ENCODE measurements at places on chromosomes 12 and 14.

DNA sequence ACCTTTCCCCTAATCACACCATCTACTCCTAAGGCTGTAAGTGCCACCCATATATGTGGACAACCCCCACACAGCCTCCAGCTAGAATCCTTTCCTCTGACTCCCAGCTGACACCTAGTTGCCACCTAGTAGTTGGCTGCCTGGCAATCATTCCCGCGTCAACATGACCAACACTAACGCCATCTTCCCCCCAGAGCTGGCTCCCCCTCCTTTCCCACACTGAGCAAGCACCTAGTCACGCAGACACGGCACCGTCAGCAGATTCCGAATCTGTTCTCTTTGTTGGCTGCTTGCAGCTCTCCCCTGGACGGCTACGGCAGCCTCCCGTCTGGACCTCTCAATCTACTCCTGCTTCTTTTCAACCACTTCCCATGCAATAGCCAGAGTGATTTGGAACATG is 27.7 kb downstream of the UBR7 start:
- DNase-seq: no peak

DNA sequence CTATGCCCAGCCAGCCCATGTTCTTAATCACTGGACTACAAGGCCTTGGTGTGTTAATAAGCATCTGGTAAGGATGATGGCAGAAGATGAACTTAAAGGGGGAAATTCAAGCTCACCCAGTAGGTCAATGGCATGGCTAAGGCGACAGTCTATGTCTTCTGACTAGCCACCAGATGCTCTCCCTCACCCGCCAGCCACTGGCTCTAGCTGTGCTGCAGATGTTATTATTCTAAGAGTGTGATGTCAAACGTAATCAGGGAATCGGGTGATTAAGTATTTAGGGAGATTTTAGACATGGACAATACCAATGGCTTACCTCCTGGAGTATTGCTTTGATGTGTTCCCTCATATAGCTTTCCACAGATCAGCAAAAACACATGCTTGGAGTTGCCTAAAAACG is 39.2 kb upstream of the MAX start:
- DNase-seq: no peak

DNA sequence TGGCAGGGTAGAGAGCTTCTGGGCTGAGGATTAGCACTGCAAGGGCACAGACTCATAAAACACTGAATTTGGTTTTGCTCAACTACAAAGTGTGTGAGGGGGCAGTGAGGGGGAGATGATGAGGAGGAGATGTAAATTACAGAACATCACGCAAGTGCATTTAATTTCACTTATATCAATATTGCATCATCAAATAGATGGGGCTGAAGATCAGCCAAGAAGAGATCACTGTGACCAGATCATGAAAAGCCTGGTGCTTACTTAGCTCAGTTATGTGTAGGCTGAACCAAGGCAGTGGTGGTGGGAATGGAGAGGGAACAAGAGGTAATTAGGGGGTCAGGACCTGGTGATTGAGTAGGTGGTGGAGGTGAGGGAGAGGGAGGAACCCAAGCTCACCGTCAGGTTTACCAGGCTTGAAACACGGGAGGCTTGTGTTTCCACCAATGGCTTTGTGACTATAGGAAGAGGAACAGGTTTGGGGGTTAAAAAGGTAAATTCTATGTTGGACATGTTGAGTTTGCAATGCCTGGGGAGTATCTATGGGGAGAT is 11.3 kb downstream of the FOS start:
- no peak for DNase-seq

DNA sequence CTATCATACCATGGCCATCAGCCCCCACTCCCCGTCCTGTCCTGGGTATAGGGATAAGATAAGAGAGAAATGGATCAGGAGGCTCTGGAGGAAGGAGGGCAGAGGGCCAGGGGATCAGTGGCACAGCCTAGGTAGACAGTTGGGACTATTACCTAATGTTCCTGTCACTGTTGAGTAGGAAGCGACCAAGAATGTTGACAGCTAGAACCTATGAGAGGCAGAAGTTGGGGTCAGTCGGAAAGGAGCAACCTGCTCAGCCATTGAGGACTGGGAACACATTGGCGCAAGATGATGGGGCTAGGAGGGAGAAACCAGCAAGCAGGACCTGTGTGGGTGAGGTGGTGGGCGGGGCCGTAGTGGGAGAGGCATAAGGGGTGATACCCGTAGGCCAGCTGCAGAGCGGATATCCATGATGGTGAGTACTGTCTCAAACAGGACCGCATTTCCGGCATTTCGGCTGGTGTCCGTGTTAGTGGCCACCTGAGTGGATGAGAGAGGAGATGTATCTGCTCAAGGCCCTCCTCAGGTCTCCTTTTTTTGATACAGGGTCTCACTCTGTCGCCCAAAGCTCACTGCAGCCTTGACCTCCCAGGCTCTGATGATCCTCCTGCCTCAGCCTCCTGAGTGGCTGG is 3.3 kb downstream of the AP1G2 start:
- DNase-seq: no peak

DNA sequence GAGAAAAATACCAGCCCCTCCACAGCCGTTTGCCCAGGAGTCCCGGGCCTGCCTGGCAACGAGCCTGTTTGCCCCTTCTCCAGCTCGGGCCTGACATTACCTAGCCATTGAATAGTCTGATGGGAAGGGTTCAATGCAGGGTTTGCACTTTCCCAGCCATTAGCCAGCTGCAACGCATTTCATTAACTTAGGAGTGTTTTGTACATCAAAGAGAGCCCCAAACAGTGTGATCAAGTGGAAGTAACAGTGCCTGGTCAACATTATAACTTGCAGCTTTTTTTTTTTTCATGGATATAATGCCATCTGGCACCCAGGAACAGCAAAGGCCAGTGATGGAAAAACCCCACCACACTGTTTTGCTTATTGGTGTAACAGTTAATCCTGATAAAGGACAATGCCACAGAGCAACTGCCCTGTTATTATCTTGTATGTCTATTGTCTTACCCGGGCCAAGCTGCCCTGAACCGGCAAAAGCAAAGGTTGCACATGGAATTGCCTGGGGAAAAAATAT is 38.0 kb downstream of the BTG1 start:
- DNase-seq: no peak

- no peak for DNase-seq
Measured at GRCh38 chr12:67415473-67415872, 146.3 kb downstream of the CAND1 start.

GRCh38 chr12:2751230-2751629 is 43.5 kb upstream of the FKBP4 start:
- no peak for DNase-seq

DNA sequence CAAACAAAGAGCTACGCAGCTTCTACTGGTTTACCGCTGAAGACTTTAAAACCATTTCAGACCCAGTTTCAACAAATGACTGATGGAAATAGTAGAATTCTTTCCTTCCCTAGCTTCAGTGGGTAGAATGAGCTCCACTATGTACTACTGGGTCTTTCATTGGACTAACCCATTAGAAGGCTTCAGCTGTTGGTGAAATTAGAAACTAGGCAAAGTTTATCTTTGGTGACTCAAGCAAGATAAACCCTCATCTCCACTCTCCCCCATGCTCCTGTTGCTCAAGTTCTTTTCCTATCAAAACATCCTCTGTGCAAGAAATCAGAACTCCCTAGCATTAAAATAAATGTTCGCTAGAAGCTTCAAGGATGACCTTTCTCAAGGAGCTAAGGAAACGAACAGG is 159.2 kb downstream of the PAWR start:
- DNase-seq: no peak

DNA sequence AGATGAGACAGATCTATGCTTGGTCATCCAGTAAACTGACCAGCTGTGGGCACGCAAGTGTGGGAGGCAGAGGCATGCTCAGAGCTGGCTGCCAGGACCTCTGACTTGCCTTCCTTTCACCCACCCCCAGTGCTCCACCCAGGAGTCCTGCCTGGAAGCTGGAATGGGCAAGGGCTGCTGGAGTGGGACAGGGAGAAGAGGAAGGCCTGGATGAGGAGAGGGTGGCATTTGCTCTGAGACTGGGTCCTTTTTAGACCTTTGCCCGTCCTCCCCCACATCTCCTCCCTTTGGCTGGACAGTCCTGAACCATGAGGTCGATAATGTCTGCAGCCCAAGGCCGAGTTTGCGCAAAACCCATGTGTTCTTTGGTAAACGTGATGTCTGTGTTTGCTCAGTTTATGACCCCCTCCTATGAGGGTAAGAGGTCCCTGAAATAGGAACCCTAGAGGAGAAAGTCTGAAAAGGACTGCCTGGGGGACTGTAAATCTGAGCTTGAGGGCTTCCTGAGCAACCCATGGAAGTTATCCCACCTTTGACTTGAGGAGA is 3.8 kb upstream of the INHBE start:
- DNase-seq: no peak

DNA sequence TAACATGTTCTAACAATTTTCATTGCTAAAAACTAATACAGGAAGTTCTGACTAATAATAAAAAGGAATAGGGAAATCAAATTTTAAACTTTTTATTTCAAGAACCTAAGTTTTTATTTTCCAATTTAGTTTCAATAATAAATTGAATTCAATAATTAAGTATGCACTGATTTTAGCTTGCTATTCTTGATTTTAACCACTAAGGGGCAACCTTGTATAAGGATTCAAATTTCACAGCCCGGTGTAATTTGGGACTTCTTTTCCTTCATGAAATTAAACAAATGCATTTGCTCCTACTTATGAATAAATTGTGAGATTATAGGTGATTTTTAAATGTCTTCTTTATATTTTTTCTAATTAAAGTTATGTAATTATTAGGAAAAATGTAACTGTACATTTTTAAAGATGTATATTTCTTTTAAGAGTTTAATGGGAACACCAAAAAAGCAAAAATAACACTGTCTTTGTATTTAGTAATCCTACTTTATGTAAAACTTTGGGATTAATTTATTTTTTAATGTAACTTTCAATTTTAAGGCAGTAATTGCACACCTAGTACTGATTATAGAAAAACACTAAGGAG is 241.4 kb upstream of the PDZRN4 start:
- no peak for DNase-seq

DNA sequence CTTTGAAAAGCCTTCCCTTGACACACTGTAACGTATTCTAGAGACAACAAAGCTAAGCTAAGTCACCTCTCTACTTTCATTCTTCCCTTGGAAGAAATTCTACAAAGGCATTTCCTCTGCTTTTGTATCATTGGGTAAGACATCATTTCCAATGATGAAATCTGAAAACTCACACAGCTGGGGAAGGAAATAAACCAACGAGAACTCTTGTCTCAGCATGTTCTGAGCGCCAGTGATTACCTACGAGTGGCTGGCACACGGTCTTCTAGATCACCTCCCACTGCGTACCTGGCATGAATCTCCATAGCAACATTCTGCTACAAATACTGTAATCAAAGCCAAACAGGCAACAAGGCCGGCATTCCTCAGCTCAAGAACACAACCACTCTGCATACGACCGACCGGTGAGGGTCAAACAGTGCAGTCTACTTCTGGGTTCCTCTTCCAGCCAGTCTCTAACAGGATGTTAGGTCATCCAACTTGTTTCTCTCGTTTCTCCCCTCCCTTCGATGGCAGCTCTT is 7.6 kb downstream of the VPS37B start:
- no peak for DNase-seq

GRCh38 chr12:65672441-65672840 is 151.8 kb upstream of the HMGA2 start:
- DNase-seq: no peak

DNA sequence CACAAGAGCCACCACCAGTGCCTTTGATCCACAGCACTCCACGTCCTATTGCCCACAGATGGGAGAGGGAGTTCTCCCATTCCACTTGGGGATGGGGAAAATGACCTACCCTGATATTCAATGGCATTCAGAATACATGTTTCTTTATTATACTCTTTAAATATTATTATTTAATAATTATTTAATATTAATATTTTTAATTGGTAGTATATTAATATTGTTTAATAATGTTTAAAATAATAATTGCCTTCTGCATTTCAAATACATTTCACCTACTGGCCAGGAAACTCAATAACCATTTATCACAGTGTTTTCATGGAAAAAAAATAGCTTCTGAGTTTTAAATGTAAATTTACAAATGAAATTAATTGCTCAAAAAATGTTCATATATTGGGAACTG is 127.4 kb upstream of the G2E3 start:
- DNase-seq: no peak

GRCh38 chr14:54766276-54767138 is 136.1 kb downstream of the GCH1 start:
- DNase-seq: no peak

DNA sequence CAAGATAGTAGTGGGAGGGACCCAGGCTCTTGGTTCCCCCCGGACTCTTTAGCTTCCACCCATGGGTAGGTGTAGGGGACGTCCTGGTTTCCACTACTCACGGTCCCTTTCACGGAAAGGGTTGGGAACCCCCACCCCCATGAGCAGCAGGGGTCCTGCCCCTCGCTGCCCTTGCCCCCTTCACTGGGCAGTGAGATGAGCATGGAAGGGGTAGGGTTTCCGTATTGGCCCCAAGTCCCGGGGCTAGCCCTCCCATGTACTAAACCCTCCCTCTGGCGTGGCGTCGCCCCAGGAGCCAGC is 12.7 kb downstream of the AGAP2 start:
- DNase-seq: no peak
